AG10803 (cell line): ENCODE measurements at places on chromosomes 11 and 22.

GRCh38 chr22:39773976-39774539 lies 119.5 kb downstream of the ENTHD1 start:
- DNase-seq: no peak

GRCh38 chr22:47112994-47113852 lies 350.8 kb downstream of the TBC1D22A start:
- DNase-seq: no peak

- no peak for DNase-seq
These were observed 6.2 kb upstream of the PIM3 start for GRCh38 chr22:49954354-49954753.

- DNase-seq: no peak
These were observed 32.4 kb downstream of the VSIG10L2 start for GRCh38 chr11:125978181-125978716.

- DNase-seq: no peak
These were observed 19.5 kb downstream of the CRELD2 start for GRCh38 chr22:49937758-49938564.

DNA sequence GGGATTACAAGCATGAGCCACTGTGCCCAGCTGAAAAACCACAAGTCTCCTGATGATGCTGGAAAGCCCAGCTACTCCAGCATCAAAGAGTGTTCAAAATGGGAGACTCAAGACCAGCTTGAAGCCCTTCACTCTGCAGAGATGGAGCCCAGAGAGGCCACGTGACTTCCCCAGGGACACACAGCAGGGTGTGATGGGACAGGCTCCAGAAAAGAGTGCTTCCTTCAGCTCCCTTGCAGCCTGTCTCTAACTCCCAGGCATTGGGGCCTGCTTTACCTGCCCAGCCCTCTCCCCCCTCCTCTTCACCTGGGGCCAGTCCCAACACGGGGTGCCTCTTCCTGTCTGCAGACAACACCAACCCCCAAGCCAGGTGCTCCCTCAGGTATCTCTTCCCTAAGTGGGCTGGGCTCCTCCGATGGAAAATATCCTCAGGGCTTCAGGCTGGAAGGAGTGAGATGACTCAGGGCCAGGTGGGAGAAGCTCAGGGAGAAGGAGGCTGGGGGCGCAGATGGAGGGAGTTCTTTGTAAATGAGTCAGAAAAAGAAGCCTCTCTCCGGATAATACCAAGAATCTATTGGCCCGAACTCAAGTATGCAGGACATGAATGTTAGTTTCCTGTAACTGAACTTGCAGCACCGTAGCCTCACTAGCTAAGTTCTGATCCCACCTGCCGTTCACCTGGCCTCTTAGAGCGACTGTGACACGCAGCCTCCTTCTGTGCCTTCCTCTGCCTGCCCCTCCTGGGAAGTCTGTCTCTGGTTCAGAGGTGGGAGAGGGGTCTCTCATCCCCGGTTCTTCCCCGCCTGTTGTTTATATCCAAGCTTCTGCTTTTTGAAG lies 326.6 kb downstream of the MN1 start:
- peak; percentile 93 for DNase-seq

DNA sequence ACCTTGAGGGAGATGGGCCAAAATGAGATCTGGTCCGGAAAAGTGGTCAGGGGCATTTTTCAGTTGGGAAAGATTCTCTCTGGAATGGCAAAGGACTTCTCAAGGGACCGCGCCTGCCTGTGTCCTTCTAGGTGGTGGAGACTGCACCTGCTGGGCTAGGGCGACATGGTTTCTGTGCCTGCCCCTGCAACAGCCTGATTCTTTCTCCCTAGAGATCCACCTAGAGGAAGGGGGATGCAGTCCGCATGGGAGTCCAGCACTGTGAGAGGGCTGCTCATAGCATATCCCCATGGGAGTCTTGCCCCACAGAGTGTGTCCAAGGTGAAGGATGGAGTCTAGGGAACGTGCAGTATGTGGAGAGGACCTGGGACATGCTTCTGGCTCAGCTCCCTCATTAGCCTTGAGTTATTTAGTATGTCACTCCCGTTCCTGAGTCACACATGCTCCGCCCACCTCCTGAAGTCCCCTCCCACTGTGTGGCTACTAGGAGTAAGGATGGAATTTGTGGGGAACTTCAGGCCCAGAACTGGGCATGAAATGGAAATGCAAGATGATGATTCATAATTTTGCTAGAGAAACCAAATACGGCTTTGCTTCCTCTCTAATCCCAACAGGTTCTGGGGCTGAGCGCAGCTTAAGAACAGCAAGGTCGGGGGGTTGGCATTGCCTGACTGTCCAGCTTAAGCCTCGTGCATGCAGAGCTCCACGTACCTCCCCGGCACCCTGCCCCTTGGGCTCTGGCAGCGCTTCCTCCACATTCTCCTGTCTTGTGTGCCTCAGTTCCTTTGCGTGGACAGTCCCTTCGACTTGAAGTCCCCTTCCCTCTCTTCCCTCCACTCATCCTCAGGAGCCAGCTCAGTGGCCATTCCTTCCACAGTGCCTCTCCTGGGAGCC lies 35.0 kb downstream of the GRIK4 start:
- peak; percentile 97 for DNase-seq

DNA sequence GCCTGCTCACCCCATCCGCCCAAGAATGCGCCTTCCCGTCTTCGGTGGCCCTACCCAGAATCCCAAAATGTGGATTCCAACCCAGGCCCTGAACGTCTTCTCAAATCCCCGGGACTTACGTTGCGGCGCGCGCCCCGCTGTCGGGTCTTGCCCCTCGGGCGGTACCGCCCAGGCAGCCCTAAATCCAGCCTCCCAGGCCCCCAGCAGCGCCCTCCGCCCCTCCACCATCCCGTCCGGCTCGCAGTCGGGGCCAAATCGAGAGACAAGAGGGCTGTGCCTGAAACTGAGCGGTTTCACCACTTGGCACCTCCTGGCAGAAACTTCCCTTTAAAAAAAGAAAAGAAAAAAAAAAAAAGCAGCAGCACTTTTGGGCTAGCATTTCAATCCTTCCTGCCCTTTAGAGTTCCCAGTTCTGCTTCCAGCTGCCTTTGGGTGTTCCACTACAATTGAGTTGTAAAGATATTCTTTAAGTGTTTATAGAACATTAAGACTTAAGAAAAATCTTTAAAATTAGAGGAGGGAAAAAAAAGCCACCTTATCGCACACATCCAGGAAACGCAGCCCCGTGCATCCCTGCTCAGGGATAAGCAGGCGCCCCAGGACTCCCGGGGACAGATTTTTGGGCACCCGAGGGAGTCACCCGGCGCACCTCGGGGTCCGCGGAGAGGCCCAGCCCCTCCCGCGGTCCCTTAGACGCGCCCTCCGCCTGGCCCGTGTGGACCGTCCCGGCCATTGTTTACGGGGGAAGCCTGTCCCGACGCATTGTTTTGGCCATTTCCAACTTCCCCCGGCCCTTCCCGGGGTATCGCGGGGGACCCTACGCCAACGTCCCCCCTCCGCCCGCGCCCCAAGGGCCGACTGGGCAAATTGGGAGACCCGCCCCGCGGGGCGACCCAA lies 57.6 kb downstream of the KCNJ4 start:
- peak; percentile 36 for DNase-seq

- peak; percentile 53 for DNase-seq
These were observed 39.6 kb downstream of the BCR start for GRCh38 chr22:23219822-23220484.

- DNase-seq: peak; percentile 34
These were observed 15.0 kb downstream of the SLC1A2 start for GRCh38 chr11:35404388-35404775.

DNA sequence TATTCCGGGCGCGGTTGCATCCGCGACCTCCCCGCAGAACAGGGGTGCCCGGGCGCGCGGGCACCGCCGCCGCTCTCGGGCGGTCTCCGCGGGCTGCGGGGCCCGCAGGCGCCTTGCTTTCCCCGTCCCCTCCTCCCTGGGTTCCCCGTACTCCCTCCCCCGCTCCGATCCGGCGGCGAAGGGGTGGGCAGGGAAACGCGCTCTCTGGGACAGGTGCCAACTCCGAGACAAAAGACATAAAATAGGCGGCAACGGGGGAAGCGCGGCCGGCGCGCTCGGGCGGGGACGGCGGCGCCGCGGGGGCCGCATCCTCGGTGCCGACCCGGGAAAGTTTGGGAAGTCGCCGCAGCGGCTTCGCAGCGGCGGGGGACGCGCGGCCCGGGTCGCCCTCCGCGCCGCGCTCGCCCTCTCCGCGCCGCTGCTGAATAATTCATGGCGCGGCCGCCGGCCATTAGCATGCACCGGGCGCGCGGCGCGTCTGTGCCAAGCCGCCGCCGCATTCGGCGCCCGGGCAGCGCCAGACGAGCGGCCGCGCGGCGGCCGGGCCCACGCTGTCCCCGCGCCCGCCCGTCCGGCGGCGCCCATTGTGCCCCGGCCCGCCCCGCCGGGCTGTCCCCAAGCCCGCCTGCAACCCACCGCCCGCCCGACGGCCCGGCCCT lies 78.7 kb upstream of the PPARA start:
- DNase-seq: peak; percentile 96

DNA sequence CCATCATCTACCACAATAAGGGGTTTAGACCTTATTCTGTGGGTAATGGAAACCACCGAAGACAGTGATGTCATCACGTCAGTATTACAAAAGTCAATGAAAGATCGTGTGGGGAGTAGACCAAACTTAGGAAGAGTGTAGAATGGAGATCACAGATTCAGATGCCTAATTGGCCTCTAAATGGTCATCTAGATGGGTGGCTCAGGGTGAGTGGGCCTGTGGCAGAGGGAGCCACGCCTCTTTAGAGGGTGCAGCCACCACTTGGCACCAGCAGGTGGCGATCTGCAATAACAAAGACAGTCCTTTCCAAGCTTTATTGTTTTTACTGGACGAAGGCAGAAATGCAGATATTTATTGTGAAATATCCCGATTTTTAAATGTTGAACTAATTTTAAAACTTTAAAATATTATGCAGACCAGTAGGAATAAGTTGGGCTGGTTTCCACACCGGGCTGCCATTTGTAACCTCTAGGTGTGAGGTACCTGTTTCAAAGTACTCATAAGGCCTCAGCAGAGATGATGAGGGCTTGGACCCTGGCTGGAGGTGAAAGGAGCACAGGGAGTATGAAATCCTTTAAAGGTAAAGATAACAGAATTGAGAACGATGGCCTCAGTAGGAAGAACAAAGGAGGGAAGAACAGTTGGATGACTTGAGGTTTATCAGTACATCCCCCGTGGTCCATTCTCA lies 222.0 kb downstream of the DBX1 start:
- peak; percentile 26 for DNase-seq

- DNase-seq: no peak
These were observed 354.1 kb downstream of the NTM start for GRCh38 chr11:131724436-131724975.

DNA sequence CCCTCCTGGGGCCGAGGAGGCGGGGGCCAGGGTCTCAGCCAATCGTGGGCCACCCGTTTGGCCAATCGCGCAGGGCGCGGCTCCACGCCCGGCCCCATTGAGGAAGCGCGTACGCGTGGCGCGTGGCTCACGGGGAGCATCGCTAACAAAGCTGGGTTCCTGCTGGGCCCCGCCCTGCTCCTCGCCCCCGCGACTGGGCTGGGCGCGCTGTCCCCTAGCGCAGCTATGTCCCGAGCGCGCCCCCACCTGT lies 614 bp upstream of the ASCL2 start:
- DNase-seq: no peak

- no peak for DNase-seq
These were observed 40.0 kb downstream of the BTG4 start for GRCh38 chr11:111472228-111472627.

DNA sequence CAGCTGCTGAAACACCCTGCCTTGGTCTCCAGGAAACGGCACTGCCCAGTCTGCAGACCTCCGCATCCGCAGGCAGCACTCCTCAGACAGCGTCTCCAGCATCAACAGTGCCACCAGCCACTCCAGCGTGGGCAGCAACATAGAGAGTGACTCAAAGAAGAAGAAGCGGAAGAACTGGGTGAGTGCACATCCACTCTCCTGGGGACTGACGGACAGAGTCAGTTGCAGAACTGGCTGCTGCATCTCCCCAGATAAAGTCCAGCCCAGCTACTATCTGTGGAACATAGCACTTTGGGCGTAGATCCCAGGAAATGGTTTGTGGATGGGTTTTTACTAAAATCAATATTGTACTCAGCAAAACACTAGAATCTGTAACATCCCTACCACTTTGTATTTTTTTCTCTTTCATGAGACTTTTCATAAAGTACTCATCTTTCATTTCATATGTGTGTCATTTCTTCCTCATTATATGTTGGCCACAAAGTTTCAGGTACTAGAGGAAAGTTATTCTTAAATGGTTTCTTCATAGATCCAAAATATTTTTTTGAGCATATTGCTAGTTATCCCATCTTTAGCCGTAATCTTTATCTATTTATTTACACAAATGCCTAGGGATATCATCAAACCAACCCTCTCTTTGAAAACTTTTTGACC lies 80.1 kb downstream of the DBX1 start:
- DNase-seq: no peak

DNA sequence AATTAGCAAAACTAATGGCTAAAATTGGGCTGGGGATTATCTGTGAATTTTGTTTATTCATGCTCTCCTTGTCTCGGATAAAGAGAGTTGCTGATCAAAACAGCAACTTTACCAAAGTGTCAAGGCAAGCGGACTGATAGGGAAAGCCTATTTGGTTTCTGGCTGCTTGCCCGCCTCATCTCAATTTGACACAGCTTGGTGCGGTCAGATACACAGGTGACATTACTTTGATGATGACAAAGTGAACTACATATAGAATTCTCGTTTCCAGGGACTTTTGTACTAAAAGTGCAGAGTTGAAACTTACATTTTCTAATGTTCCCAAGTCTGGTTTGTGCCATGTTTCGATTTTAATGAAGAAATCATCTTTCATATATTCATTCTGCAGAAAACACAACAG lies 22.8 kb downstream of the PITPNB start:
- DNase-seq: no peak

DNA sequence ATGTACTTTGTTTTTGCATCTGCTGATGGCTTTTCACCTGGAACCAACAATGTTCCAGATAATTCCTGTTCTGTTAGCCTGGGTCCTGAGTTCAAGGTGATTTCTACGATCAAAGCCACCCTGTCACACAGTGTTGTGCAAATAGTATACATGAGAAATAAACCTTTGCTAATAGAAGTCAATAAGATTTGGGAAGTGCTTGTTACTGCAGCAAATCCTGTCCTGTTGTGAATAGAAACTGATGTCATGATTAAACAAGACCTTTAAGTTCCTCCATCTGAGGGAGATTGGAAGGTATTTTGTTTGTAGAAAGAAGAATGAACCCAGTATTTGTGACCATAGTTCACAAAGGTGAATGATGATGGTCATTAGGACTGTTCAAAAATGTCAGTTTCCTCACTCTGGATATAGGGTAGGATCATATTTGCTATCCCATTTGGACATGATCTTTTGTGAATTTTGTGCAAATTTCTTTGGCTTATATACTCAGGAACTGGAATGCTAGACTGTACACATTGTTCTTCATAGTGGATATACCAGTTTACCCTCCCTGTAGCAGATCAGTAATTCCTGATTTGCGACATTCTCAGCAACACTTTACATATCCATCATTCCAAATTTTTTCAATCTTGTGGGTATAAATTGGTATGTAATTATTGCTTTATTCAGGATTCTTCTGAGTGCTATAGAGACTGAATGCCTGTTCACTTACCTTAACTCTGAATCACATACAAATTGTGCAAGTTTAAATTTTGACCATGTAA lies 428.5 kb downstream of the METTL15 start:
- DNase-seq: no peak

DNA sequence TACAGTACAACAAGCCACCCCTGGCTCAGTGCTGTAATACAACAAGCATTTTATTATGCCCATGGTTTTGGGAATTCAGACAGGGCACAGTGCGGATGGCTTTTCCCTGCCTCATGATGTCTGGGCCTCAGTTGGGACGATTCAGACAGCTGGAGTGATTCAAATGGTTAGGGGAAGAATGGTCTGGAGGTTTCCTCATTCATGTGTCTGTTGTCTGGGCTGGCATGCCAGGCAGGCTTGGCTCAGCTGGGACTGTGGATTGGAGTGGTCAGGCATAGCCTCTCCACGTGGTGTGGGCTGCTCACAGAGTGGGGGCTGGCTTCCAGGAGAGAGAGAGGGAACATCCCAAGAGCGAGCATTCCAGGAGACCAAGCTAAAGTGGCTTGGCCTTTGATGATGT lies 164.4 kb downstream of the C11orf91 start:
- no peak for DNase-seq
